ENCODE measurements at places on chromosomes 3 and 15. TPM values are rescaled to one million over a fixed set of nuclear protein-coding genes. Genes with fewer than 3 reads are reported as not detected.

The MYEF2 gene
- total RNA-seq, result 25.2 TPM

The STRC gene
- 1.1 TPM for total RNA-seq

The ISL2 gene
- total RNA-seq, result not detected

The NOX5 gene
- not detected for total RNA-seq

The NPAP1 gene
- total RNA-seq, result not detected

The KNG1 gene
- total RNA-seq, result not detected

The UROC1 gene
- total RNA-seq, result not detected

The OR5H14 gene
- total RNA-seq, result not detected

The RHCG gene
- not detected for total RNA-seq

The CLSTN2 gene
- not detected for total RNA-seq

- peak; percentile 73 for ATAC-seq
Observed at GRCh38 chr3:129343643-129344360, 65.1 kb downstream of the HMCES start.

DNA sequence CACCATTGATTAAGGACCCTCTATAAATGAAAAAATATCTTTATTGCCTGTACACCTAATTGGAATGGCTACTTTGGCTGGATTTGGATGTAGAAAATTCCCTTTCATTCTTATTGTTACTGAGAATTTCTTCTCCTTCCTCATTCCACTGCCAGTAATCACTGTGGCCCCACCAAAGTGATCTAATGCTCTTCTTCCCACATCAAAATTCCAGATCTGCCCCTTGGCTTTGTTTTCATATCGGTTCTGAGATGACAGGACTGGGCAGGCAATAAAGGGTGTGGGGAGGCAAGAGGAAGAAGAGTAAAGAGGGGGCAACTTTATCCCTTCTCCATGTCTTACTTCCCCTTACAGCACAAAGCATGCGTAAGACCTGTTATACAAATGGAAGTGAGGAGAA lies 2.1 kb downstream of the ANKUB1 start:
- ATAC-seq, result no peak

DNA sequence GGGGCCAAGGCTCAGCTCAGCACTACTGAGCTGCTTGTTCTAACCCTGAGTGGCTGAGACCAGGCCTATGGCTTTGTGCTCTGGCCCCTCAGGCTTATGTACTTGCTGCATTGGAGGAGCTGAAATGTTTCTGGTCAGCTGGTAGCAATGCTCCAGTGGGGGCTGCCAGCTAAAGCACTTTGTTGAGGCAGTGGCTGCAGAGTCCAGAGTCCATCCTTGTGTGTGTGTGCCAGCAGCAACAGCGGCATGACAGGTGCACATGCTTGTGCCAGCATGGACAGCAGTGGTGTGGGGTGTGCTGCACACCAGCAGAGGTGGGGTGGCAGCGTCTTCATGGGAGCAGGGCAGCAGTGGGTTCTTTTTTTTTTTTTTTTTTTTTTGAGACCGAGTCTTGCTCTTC lies 169.1 kb downstream of the VPS8 start:
- no peak for ATAC-seq

- peak; percentile 89 for ATAC-seq
Observed at GRCh38 chr3:9224490-9224889, 25.0 kb downstream of the SRGAP3 start.

DNA sequence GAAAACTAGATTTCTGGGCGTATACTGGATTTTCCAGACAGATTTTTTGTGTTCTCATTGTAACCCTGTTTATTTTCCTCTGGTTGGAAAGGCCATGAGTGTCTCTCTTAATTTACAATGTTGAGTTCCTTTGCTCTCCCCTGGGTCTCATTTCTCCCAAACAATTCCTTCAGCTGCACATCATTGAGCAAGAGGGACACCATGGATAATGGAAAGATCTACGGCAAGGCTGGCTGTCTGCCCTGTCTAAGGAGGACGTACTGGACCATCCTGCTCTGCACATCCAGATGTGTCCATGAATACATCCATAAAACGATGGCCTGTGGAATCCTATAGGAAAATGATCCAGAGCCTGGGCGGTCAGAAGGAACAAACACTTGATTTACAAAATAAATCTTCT lies 258.1 kb upstream of the MCTP2 start:
- ATAC-seq, result no peak

DNA sequence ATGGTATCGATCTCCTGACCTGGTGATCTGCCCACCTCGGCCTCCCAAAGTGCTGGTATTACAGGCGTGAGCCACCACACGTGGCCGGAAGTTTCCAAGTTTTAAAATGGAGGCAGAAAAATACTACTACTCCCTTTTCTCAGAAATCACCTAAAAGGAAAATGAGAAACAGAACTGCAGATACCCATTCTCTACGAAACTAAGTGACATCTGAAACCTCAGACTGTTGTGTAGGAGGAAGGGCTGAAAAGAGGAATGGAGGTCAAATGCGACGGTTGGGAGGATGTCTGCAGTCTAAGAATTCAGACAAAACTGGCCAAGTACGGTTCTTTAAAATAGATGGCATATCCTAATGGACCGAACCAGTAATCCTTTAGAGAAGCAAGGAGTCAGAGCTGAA lies 24.1 kb downstream of the WDR48 start:
- peak; percentile 89 for ATAC-seq

DNA sequence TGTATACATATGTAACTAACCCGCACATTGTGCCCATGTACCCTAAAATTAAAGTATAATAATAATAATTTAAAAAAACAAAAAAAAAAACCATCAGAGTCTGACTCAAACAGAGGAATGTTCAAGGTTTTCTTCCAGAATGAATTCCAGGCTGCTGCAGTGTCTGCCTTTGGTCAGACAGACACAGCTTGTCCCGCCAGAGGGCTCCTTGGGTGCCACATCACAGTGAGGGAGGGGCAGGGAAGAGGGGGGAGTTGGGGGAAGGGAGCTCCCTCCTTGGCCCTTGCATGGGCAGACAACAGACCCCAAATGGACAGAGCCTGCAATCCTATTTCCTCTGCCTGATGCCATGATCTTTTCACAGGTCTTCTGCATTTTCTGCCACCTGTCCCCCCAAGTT lies 36.5 kb downstream of the ITGB5 start:
- ATAC-seq, result no peak

DNA sequence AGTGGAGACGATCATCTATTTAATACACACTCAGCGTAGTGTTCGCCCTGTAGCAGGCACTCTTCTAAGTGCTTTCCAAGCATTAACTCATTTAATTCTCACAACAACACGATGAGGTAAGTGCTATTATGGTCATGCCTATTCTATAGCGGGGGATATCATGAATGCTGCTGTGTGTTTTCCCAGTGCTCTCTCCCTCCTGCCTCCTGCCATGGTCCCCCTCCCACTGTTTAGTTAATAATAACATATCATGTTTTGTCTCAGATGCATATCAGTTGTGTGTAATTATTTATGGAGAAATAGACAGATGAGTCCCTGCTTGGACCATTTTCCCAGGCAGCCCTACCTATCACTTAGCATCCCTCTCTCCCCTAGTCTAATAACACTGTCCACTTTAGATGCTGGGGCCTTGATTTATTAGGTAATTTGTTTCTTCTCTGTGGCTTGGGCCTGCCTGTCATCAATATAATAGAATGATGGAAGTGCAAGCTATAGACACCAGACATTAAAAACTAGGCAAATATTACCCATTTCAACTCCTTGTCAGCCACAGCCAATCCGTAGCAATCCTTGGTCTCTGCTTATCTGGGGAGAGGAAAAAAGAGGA lies 122.9 kb upstream of the TLE3 start:
- no peak for ATAC-seq

DNA sequence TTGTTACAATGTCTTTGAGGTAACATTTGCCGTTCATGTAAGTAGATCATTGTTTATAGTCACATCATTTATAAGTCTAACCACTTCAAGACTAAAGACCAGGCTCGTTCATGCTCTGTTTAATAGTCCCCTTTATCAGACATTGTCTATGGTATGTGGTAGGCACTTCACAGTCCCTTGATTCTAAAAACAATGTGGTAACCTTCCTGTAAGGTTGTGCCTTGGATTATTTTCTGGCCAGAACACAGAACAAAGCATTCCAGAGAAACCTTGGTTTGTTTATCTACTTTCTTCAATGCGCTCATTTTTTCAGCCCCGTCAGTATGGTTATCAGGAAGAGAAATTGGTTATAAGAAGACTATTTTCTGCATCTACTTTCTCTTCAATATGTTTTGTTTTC lies 16.3 kb upstream of the ST3GAL6 start:
- no peak for ATAC-seq

- ATAC-seq, result no peak
Observed at GRCh38 chr3:160126051-160126450, 99.2 kb upstream of the C3orf80 start.

All from activated T-helper 17 cell treated with anti-CD3 and anti-CD28 coated beads, Interleukin-2, amount 50 U/mL, for 72 hours (primary cell).